Naive thymus-derived CD8-positive, alpha-beta T cell (primary cell): ENCODE measurements at places on chromosomes 3 and 15.

DNA sequence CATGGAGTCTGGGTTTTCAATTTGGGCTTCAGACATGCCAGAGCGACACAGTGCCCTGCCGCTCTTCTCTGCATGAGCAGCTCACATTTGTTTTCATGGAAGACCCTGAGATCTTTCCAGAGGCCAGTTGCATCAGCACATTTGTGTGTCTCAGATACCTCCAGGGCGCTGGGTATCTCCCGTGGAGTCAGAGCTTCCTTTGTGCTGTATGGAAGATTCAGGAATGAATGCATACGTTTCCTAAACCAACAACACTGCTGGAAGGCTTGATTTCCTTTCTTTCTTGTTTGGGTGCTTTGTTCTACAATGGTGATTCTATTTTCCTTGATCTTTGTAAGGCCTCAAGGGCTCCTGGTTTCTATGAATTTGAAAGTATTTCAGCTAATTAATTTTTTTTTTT is 106.5 kb downstream of the CACNA2D3 start:
- no peak for DNase-seq

DNA sequence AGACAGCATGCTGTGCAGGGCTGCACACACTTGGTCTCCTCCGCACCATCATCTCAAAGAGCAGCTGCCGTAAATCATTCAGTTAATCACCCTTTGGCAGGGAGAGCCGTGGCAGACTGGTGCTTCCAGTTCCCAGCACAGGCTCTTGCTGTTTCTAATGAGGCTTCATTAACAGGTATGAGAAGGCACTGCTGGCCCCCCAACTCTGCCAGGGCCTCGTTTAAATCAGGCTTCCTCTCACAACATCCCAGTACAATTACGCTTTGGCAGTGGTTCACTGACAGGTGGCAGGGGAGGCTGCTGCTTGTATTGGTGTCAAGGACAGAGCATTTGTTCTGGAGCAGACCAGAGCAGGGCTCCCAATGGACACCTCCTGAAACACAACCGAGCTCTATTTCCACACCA is 77.1 kb downstream of the BFSP2 start:
- DNase-seq = no peak

- DNase-seq = no peak
Measured at GRCh38 chr3:166248784-166249183, 411.6 kb upstream of the BCHE start.

DNA sequence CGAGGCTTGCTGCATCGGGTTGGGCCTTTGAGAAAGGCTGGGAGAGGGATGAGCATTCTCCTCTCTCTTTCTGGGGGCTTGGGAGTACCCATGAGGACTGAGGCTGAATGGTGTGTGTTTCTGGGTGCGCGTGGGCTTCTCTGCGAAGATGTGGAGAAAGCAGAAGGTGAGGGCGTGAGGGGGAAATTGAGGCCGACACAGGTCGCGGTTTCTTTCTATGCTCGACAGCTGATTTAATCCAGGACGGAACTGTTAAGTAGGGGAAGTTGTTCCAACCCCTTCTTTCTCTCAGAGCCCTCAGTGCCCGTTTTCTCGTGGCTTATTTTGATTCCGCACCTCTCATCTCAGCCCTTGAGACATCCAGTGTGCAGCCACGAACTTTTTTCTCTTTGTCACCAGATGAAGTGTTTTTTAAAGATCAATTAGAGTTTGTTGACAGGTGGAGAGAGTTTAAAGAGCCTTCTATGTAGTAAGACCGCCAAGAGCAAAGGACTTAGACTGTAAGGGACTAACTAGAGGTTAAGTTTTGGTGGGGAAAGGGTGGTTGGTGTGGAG is 711 bp downstream of the STARD9 start:
- no peak for DNase-seq

DNA sequence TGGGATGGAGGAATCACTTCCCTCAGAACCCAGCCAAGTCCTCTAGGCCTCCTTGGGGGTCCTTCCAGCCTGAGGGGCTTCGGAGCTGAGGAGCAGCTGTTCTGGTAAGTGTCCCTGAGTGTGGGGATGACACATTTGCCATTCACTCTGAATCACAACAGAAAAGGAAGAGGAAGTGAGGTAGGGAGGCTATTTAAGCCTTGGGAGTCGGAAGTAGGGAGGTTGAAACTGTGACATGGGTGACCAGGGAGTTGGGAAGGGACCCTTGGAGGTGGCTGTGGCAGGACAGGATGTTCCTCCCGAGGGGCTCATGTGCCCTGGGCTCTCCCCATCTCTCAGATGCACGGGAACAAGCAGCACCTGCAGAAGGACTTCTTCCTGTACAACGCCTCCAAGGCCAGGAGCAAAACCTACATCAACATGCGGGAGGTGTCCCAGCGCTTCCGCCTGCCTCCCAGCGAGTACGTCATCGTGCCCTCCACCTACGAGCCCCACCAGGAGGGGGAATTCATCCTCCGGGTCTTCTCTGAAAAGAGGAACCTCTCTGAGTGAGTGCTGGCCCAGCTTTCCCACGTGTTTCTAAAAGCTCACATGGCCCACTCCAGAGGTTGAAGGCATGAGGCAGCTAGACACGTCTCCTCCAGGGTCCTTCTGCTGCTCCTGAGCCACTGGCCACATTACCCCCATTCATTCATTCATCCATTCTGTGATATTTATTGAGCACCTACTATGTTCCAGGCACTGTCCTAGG is 43.3 kb downstream of the CAPN3 start:
- DNase-seq = no peak

DNA sequence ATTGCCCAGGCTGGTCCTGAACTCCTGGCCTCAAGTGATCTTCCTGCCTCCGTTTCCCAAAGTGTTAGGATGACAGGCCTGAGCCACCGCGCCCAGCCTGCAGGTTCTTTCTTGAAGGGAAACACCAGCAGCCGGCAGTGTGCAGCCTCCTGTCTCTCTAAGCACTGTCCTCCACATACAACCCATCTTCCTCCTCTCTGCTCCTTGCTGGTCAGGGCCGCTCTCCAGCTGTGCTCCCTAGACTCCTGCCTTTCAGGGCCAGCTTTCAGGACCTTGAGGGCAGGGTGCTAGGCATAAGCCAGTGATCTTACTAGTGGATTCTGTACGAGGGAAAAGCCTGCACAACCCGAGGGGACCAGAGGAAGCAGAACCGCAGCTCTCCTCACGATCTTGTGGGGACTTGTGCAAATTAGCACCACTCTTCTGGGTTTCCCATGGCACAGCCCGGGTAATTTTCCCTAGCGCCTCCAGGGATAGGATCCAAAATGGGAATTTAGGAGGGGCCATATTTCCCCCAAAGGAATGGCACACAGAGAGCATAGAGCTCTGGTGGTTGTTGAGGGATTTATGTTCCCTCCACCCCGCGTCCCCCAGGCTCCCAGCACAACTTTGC is 18.2 kb upstream of the CORO2B start:
- no peak for DNase-seq

DNA sequence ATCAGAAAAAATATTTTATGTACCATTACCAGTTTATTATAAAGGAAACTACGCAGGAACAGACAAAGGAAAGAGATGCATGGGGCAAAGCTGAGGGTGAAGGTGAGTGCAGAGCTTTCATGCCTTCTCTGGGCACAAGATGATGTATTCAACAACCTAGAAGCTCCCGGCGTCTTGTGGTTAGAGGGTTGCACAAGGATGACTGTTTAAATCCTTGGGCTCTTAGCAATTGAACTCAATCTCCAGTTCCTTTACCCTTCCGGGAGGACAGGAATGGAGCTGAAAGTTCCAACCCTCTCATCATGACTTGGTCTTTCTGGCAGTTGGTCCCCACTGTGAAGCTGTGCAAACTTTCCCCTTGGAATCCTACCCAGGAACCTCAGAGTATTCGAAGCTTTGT is 542.0 kb downstream of the EPHA3 start:
- no peak for DNase-seq

DNA sequence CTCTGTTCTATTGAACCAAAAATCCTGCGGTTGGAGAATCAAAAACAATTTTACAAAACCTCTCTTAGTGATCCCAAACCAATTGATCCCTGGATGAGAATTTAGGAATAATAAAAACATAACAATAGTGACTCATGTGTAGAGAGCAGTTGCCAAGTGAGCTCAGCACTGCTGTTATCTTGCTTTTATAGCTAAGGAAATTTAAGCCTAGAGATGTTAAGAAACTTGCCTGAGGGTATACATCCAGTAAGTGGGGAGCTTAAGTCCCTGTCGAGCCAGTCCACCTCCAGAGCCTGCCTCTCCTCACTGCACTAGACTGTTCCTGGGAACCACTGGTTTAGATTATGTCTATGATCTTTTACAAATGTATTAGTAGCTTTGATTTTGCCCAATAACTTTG is 358.4 kb upstream of the LMCD1 start:
- no peak for DNase-seq
